ENCODE measurements at places on chromosomes 5 and 9. TPM values are rescaled to one million over a fixed set of nuclear protein-coding genes. Genes with fewer than 3 reads are reported as not detected.
A peak's percentile ranks its signal among the peaks of the same experiment; 100 is the strongest.

The C5orf52 gene
- total RNA-seq: not detected

The OR1Q1 gene
- total RNA-seq: not detected

The RAB3C gene
- 1.4 TPM for total RNA-seq

DNA sequence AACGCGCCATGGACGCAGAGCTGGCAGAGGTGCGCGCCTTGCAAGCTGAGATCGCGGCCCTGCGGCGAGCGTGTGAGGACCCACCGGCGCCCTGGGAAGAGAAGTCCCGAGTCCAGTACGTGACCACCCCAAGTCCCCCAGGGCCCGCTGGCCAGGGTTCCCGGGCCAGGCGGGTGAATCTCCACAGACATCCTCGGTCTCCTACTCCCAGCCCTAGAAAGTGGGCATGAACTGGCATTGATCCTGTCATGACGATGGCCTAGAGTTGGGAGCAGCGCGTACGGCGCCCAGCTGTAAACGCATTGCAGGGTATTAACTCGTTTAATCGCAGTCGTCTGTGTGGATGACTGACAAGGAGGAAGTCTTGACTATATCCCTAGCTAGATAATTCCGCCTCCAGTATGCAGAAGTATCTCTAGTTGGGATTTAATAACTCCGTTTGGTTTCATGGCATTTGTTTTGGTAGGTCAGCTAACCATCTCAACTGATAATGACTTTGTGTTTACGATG, 293 bp downstream of the CENPP start:
- no peak for DNase-seq

The CORO2A gene
- 129 TPM for total RNA-seq

- no peak for DNase-seq
Observed at GRCh38 chr9:99489060-99489413, 267.0 kb downstream of the SEC61B start.

- no peak for DNase-seq
Observed at GRCh38 chr5:124686239-124687004, 60.0 kb downstream of the ZNF608 start.

- no peak for DNase-seq
Observed at GRCh38 chr9:3138231-3139229, 294.6 kb upstream of the PUM3 start.

- no peak for DNase-seq
Observed at GRCh38 chr5:10457682-10458574, 16.2 kb downstream of the ROPN1L start.

The COL15A1 gene
- total RNA-seq: 46.2 TPM

- no peak for DNase-seq
Observed at GRCh38 chr5:11681796-11682195, 222.4 kb downstream of the CTNND2 start.

GRCh38 chr9:35002623-35003022, 13.1 kb downstream of the DNAJB5 start:
- no peak for DNase-seq

The CAVIN4 gene
- total RNA-seq: 0.26 TPM

GRCh38 chr5:55364537-55365055, 56.8 kb downstream of the MTREX start:
- no peak for DNase-seq

DNA sequence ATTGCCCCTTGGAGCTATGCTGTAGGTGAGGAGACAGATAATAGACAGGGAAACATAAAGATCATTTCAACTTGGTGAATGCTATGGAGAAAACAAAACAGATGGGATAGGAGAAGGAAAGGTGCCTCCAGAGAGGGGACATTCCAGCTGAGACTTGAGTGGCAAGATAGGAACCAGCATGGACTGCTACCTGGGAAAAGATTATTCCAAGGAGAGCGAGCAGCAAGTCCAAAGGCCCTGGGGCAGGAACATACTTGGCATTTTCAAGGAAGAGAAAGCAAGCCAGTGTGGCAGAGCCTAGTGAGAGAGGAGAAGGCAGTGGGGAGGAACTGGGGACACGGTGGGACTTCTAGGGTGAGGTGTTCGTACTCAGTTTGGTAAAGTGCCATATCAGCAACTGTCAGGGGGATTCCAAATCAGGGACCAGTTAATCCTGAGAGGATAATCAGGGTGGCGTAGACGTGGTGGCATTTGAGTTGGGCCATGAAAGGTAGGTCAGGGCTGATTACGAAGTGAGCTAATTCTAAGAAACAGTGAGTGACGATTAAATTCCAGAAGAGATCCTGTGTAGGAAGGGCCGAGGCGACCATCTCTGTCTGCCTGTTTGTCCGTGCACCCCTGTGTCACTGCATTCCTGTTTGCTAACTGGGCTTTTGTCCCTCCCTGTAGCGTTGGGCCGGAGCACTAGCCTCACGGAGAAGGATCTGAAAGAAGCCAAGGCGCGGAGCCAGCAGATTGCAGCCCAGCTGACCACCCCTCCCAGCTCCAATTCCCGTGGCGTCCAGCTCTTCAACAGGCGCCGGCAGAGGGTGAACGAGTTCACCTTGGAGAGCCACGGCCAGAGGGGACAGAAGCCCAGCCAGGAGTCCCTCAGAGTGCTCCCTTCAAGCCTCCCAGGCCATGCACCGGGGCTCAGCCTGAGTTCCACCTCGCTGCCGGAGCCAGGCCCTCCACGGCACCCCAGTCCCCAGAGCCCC, 7.1 kb downstream of the SYNPO start:
- peak; percentile 46 for DNase-seq

The OLFML2A gene
- total RNA-seq: 12.7 TPM

DNA sequence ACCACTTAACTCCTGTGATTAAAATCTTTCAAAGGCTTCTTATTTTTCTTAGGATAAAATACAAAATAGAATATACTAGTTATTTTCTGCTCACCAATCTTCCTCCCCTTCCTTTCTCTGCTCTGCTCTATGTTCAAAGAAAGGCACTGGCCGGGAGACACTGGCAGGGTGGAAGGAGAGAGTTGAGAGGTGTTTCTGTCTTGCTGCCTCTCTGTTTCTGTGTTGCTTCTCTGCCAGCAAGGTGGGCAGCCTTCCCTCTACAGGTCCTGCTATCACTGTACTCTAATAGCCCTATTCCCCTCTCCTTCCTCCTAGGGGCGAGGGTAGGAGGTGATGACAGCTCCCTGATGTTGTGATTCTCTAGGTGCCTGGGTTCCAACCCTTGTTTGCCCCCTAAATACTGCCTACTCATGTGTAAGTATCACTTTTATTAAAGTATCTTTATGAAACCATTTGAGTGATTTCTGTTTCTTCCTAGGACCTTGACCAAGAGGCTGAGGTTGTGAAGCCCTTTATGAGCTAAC, 515.1 kb downstream of the TLE4 start:
- no peak for DNase-seq

The CDH10 gene
- 0.14 TPM for total RNA-seq

- no peak for DNase-seq
Observed at GRCh38 chr5:10090074-10090473, 159.6 kb downstream of the ATPSCKMT start.

DNA sequence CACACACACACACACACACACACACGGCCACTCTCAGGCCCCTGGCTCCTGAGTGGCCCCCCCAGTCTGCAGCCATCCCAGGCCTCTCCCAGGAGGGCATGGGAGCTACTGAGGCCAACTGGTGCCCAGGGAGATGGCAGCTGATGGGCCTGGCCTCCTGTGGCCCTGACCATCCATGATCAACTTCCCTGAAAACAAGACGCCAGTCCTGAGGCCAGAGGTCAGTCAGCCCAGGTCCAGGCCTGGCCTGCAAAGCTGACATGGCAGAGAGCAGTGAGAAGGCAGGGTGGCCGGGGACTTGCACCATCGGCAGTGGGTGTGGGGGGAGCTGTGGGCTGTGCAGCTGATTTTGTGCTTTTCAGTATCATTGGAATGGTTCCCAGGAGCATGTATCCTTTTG, 47.0 kb downstream of the SARDH start:
- DNase-seq: no peak

The IFNA13 gene
- total RNA-seq: not detected

GRCh38 chr9:75687359-75687953, 203.0 kb upstream of the PCSK5 start:
- no peak for DNase-seq

- DNase-seq: no peak
Observed at GRCh38 chr5:10635257-10635866, 71.5 kb downstream of the ANKRD33B start.

GRCh38 chr9:129702589-129703520, 37.4 kb downstream of the PRRX2 start:
- DNase-seq: peak; percentile 41

GRCh38 chr5:178683783-178684182, 46.7 kb downstream of the ZNF354A start:
- no peak for DNase-seq

DNA sequence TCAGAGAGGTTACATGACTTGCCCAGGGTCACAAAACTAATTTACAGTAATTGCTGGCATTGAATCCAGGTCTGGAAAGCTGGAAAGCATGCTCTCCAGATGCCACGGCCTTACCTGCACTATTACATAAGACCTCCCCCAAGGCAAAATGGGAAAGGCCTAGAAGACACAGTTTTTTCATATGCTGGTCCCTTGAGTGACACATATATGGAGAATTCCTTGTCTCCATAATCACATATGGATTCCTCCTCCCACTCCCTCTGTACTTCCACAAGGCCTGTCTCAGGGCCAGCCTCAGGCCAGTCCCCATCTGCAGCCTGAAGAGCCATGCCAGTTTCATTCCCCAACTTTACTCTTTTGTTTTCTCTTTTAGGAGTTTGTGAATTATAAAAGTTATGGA, 28.6 kb upstream of the MEIKIN start:
- peak; percentile 3 for DNase-seq

DNA sequence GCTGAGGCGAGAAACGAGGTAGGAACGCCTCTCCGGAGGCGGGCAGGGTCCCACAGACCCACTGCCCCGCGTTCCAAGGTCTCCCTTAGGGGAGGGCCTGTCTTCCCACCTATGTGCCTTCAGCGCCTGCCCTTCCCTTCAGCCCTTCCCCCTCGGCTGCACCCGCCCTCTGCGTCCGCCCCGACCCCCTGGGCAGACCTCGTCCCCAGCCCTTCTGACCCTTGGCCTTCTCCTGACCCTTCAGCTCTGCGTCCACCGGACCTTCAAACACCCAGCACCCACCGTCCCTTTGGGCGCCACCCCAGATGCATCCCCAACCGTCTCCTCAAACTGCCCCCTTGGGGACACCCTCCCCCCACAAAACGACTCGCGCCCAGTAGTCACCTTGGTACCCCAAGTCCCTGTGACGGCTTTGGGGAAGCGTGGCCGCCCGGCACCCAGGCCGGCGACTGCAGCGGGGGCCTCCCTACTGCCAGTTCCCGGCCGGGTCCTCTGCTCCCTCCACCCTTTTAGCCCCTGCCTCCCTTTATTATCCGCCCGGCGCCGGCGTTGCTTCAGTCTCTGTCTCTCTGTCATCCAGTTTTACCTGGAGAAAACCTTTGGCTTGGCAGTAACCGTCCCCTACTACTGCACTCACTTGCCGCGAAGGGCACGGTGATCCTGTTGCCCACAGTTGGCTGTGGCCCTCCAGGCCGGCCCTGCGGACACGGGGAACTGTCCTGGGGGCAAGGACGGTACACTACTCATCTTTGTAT, 421 bp downstream of the RUSC2 start:
- no peak for DNase-seq

DNA sequence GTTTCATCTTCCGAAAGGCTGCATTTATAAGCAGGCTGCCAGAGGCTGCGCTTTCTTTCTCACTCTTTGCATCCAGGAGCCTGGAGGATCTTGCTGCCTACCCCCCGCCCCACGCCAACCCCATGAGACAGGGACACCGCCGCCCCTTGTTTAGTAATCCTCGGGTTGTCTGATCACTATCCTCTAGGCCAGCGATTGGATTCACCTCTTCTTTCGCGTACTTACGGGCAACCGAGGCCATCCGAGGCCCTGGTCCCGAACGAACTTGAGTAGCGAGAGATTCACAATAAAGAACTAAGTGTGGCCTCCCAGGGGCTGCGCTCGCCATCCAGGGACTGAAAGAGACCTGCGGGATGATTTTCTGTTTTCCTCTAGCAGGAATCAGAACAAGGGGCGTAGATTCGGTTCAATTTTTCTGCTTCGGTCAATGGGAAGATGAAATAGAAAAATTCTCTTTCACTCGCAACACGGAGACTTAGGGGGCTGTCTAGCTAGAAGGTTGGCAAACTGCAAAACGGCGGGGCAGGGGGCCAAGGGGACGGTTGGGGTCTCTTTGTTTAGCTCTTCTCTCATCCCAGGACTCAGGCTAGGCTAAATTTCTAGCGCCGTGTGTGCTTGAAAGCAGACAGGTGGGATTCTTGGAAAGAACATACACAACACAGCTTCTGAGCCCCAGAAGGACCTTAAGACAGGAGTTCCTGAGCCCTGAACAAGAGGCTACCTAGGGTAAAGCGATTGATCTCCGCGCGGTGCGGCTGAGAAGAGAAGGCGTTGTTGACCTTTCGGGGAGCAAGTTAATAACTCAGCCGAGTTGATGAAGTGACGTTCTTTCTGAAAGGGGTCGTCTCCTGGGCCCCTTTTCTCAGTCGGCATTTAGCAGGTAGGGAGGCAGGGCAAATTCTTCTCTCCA, 5.8 kb upstream of the ISL1 start:
- DNase-seq: no peak

DNA sequence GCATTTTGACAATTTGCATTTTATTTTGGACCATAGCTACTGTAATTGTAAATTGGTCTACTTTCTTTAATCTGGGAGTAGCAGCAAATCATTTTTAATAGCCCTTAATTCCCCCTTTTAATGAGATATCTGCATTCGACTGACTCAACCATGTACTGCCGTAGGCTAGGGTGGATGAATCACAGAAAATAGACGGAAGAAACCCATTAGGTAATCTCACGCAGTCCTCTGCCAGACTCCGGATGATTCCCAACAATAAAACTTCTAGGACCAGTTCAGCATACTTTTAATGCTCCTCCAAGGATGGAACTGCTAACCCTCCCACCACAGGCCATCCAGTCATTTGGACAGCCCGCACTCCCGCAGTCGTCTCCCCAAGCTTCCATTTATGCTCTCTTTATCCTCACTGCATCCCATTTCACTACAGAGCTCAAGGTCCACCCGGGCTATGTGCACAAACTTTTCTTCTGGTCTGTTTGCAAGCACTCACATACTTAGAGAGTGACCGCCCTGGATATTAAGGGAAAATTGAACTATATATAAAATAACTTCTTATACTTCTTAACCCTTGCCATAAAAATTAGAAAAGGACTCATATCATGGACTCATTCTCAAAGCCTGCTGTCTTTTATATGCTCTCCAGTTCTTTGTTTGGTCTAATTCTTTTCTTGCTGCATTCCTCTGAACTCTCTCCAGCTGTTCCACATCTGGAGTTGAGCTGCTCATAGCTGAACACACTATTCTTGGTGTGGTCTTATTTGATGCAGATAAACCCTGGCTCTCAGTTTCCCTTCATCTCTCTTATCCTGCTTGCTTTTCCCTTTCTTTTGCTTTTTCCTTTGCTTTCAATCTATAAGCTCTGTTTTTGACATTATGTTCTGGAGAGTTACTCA, 326.6 kb downstream of the ARL15 start:
- no peak for DNase-seq

The PHF24 gene
- total RNA-seq: 0.29 TPM

GRCh38 chr9:135305546-135306180, 173.9 kb upstream of the PPP1R26 start:
- no peak for DNase-seq

The FBXW2 gene
- 44.9 TPM for total RNA-seq

The PRRX2 gene
- total RNA-seq: 1.5 TPM

DNA sequence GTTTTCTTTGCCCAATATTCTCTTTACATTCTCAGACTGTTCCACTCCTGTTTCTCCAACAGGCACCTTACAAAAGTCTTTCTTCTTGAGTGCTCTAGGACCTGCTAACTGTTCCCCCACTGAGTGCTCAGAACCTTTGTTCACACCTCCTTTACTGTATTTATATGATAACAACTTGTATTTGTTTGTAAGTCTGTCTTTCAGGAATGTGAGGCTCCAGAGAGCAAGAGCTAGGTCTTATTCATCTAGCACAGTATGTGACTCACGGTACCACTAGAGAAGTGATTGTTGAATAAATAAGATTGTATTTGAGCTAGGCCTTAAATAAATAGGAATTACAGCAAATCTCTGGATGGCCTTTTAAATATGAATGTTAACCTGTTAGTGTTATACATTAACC, 42.5 kb upstream of the MYOT start:
- DNase-seq: no peak
